NCI-H1436 treated with DMSO at 0.1 percent for 48 hours (cell line): ENCODE measurements at places on chromosomes 4 and X.

GRCh38 chrX:16658284-16658683, 8.3 kb downstream of the S100G start:
- DNase-seq = no peak

- DNase-seq = no peak
Measured at GRCh38 chrX:131057706-131058105, 440 bp upstream of the ARHGAP36 start.

GRCh38 chrX:69133921-69134542, 31.2 kb downstream of the PJA1 start:
- DNase-seq = no peak

DNA sequence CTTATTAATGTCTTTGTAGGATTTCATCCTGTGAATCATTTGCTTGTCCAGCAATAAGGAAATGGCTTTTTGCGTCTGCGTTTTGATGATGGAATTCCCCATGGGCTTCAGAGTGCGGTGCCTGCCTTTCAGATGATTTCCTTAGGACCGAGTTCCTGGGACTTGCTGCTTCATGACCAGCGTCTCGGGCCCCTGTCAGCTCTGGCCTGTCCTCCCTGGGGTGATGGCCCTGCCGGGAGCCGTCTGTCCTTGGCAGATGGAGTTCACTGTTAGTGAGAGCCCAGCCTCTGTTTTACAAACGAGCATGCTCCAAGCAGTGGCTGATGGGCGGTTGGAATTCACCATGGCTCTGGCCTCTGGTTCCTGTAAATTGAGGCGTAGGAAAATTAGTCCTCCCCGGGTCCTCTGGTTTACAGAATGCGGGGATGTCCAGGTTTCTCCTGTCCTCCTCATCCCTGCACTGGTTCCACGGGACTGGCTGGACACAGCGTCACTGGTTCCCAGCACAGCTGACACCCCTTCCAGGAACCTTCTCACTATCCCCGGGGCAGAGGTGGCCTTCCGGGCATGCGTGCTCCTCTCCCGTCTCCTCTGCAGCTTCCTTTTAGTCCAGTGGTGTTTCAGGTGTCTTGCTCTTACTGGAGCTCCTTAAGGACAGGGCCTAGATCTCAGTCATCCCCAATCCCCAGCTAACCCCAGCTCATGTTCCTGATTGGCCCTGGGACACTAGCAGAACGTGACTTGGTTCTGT, 34.9 kb downstream of the TBC1D14 start:
- DNase-seq = no peak

GRCh38 chr4:157012781-157013180, 41.2 kb upstream of the PDGFC start:
- no peak for DNase-seq

GRCh38 chr4:124682384-124682783, 30.1 kb downstream of the ANKRD50 start:
- DNase-seq = no peak

DNA sequence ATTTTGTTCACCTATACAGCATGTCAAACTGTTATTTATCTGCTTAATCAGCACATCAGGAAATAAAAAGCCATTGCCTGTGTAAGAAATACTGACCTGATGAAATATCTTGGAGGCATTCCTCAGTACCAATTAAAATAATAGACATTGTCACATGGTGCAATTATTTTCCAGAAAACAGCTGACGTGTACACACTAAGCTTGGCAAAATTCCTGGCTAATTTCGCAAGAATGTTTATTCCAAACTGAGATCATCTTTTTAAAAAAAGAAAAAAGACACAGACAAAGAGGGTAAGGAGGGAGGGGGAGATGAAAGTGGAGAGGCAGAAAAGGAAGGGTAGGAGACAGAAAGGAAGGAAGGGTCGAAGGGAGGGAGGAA, 61.9 kb upstream of the NFKB1 start:
- no peak for DNase-seq

DNA sequence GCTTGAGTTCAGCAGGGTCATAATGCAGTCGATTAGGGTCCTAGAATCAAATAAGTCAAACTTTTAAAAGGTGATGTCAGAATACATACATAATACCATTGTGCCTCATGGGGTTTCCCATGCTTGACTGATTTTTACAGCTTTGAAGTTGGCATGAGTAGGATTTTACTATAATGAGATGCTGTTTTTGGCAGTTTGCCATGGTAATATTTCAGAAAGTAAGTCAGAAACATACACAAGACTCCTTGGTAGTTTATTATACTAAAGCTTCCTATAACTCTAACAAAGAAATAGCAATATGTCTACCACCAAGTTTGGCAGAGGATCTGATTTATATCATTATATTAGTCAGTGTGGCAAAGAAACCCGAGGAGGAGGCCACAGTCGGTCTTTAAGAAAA, 45.2 kb downstream of the PHKA2 start:
- no peak for DNase-seq

GRCh38 chr4:138542191-138542776, 300.1 kb upstream of the SLC7A11 start:
- no peak for DNase-seq

DNA sequence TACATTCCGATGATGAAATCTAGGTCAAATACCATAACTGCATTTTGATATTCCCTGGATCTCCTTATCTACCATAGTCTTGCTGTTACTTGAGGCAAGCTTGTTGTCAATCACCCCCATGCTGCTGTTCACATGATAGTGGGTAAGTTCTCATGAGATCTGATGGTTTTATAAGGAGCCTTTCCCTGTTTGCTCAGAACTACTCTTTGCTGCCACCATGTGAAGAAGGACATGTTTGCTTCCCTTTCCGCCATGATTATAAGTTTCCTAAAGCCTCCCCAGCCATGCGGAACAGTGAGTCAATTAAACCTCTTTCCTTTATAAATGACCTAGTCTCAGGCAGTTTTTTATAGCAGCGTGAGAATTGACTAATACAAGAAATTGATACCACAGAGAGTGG, 432.0 kb downstream of the GLUD2 start:
- DNase-seq = no peak

DNA sequence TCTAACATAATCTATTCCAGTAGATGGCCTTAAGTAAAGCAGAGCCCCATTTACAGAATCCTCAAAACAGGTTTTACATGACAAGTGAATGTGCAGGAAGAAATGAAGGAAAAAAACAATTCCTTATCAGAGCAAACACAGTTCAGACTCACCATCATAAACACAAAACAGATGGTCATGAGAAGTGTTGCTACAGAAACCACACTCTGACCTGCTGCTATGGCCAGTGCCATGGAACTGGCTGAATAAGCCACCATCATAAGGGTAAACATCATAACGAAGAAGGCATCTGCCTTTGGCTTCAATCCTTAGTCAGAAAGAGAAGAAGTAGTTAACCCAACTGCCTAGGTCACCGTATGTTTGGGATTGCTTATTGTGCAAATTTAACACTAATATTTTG, 61.1 kb downstream of the ABCG2 start:
- no peak for DNase-seq

DNA sequence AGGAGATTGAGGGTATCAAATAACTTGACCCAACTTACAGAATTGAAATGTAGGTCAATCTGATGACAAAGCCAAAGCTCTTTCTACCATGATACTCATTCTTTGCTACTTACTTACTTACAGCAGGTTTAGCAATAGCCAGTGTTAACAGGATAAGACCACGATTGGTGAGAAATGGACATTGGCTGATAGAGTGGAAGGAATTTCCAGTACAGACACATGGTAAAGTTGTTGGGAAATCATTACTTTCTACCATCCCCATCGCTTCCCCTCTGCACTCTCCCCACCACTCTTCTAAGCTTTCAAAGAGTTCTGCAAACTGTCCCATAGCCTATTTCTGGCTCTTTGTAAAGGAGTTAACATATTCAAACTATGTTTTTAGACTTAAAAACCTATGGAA, 119.7 kb downstream of the CHRNA9 start:
- DNase-seq = no peak

DNA sequence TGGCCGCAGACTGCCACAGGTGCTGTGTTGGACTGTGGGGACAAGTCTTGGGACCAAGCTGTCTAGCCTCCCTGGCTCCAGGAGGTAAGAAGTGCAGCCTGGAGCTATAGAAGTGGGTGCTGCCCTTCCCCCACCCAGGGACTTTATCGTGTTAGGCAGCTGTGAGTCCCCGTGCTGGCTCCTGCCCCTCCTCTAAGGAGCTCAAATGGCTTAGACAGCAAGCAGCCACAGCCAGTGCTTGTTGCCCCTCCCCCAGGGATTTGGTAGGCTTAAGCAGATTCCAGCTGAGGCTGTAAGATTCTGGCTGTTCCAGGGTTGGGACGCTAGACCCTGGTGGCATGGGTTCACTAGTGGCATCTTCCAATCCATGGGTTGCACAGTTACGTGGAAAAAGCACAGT, 979.4 kb upstream of the PCDH10 start:
- no peak for DNase-seq

DNA sequence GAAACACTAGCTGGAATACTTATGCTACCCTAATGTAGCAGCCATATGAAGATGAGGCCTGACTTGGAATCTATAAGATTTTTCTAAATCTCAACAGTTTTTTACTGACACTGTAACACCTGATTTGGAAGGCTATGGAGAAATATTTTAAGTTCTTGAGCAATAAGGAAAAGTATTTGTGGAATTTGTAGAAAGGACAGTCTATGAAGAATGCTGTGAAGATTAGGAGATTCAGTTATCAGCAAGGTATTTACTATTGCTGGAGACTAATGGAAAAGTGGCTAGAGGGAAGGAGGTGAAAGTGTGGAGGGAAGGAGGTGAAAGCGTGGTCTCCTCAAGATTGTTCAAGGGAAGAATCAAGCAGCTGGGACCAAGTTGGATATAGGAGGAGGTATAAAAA, 190.0 kb upstream of the EMCN start:
- DNase-seq = no peak

DNA sequence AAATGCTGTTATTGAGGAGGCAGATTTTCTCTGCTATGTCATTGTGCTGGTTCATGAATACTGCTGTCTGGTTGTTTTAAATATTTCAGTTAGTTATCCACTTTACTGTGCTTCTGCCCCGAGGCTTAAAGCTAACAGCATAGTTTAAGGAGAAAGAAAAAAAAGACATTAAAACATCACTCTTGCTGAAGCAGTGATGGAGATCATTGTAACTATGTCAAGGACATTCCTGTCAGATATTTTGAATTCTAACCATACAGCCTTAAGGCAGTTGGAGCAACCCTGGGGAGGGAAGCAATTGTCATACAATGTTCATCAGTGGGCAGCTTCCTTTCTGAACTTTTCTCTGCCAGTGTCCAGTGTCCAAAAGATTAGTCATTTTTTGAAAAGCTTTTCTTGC, 199.0 kb upstream of the DDX53 start:
- DNase-seq = no peak

- no peak for DNase-seq
Measured at GRCh38 chrX:16842684-16843083, 27.5 kb downstream of the RBBP7 start.

DNA sequence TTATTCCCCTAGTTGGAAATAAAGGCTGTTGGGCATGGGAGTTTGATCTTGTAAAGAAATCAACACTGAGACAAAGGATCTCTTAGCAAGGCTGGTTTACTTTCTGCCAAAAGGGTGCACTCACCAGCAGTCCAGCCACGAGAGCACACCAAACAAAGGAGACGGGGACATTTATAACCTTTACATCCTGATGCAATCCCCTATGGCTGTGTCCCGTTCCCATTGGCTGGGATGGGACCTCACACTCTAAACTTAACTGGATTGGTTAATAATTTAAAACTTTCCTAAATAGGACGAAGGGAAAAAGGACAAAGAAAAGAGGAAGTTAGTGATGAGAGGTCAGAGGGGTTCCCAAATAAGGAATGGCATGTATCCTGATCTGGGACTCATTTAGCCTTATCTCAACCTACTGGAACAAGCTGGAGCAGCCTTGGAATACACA, 17.9 kb downstream of the METAP1 start:
- no peak for DNase-seq

- DNase-seq = no peak
Measured at GRCh38 chrX:108396188-108396891, 41.9 kb downstream of the COL4A6 start.

DNA sequence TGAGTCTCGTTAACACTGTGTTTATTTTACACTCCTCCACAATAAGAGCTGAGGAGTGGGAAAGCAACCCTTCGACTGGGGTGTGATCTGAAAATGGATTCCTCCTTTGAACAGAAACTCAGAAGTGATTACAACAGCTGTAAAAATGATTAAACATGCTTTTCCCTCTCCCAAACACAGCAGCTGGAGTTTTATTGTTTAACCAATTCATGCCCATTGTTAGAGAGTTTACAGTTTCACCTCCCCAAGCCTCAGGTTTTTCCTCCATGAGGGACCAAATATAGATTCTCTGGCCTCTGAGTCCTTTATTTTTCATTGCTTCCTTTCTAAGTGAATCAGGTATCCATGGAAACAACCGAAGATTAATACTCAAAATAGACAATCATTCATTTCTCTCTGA, 263.0 kb upstream of the TAPT1 start:
- DNase-seq = no peak

DNA sequence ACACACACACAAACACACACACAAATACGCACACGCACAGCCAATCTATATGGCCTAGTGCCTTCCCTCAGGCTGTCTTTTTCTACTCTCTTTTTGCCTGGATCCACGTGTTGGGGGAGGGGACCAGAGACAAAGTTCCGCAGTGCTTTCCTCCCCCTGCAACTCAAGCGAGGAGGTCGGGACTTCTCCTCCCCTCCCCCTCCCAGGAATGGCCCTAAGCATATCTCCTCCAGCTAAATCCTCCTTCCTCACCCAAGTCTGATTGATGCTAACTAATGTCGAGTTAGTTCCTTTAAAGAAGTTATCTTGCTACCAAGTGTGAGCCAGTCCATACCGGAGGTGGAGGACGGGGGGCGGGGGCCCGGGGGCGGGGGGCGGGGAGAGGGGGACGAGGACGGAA, 141.2 kb upstream of the ZIC3 start:
- DNase-seq = no peak

DNA sequence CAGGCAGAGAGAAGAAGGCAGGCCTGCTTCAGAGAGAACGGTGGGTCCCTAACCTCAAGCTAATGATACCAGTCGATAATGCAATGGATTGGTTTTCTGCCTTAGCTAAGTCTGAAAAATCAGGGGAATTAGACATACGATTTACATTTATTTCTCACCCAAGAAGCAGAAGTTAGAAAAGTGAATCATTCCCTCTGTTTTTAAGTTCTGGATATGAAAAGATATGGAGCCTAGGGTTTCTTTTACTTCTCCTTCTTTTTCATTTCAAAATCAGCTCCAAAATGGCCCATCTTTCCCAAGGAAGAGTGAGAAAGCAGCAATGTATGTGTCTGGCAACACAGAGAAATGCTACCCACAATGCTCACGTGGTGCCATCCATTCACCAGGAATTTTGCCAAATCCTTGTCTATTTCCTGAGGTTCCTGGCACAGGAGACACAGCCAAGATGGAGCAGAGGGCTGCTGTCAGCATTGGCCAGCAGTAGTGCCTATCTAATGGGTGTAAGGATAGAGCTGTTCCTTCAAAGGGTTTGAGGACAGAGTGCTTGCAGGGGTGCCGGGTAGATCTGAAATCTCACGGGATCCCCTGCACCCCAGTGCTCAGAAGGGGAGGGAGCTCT, 231.5 kb downstream of the MAML3 start:
- no peak for DNase-seq

DNA sequence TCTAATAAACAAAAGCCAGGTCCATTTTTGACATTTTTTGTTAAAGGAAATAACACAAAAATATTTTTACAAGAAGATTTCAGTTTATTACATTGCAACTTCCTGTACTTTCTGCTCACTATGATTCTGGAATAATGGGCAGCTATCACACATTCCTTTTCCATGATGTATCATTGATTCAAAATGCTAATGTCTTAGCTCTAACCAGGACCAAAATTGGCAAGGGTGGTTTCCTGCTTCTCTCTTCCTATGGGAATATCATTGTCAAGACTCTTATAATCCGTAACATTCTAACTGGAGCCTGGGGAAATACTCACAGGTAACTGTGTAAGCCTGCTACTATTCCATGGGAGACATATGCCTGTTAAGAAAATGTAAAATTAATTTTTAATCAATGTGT, 218.6 kb downstream of the DCAF12L2 start:
- DNase-seq = no peak
